ENCODE measurements at places on chromosomes 13 and 19.

- peak; percentile 50 for DNase-seq
Measured at GRCh38 chr19:1019980-1020867, 699 bp downstream of the TMEM259 start.

- peak; percentile 30 for DNase-seq
Measured at GRCh38 chr19:56155124-56155687, 14.1 kb downstream of the ZNF444 start.

- no peak for DNase-seq
Measured at GRCh38 chr13:40679480-40679985, 13.1 kb upstream of the FOXO1 start.

DNA sequence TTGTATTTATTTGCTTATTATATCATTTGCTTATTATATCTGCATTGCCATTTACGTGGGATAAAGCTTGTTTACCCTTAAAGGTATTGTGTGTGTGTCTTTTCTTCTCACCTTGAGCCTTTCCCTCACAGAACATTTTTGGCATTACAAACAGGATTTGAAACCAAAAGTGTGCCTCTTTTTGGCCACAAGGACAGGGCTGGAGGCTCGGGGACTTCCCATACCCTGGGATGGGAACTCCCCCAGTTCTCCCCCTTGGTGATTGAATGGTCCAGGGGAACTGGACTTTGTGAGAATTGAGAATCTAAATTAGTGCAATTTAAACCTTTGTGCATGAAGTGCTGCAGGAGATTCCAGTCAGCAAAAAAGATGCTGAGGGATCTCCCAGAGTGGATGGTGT, 2.4 kb upstream of the ZNF506 start:
- DNase-seq = no peak

- no peak for DNase-seq
Measured at GRCh38 chr13:43085545-43085944, 62.2 kb downstream of the DNAJC15 start.

DNA sequence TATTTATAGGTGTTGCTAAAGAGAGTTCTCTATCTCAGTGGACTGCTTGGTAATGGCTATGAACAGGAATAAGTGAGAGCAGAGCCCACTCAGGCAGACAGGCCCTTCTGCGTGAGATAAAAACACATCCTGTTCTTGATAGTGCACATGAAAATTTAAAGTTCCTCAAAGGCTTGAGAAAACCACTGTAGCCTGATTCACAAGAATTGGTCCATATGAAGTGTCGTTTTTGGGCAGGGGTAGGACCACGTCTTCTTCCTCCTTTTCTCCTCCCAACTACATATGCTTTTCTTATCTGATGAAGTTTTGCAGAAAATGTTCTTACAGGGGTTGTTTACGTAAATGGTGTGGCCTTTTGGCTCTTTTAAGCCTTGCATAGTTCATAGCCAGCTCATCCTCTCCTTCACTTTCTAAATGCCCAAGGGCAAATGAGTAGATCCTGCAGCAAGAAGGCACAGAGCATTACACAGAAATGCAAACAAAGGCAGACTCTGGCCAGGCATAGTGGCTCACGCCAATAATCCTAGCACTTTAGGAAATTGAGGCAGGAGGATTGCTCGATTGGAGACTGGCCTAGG, 53.8 kb downstream of the RNF6 start:
- no peak for DNase-seq

DNA sequence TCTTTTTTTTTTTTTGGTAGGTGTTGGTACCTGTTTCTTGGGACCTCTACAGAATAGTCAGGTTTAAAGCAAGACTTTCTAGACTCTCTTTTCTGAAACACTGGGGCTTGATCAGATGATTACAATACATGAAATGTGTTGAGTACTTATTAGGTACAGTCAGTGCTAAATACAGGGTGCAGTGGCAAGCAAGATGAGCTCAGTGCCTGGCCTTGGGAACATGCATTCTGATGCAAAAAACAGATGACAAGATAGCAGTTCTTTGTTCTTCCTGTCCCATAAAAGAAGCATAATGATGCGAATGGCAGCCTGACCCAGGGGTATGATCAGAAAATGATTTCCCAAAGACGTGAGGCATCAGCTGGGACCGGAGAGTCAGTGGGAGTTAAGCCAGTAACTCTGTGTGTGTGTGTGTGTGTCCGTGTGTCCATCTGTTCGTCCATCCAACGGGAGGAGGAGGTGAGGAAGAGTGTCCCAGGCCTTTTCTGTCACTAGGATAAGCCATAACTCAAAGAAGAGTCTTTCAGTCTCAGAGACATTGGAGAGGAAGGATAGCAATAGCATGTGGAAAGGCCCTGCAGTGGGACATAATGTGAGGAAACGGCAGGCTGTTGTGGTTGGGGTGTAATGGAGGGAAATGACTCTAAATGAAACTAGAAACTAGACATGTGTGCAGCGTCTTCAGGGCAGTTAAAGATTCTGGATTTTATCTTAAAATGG, 32.2 kb downstream of the SLAIN1 start:
- DNase-seq = no peak

DNA sequence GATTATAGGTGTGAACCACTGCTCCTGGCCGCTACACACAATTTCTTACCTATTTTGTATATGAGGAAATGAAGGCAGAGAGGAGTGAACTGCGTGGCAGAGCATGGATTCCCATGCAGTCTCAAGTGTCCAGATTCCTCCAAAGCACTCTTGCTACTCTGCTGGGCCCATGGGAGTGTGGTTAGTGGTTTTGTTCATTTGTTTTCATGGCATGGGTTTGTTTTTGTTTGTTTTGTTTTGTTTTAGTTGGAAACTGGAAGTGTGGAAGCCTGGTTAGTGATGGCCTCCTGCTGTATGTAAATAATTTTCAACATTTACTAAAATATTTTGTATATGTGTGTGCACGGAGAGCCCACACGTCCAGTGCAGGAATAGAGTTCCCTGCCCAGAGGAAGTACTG, 61.3 kb upstream of the LRCH1 start:
- DNase-seq = no peak

GRCh38 chr13:57352114-57352513, 185.1 kb downstream of the PRR20E start:
- no peak for DNase-seq

DNA sequence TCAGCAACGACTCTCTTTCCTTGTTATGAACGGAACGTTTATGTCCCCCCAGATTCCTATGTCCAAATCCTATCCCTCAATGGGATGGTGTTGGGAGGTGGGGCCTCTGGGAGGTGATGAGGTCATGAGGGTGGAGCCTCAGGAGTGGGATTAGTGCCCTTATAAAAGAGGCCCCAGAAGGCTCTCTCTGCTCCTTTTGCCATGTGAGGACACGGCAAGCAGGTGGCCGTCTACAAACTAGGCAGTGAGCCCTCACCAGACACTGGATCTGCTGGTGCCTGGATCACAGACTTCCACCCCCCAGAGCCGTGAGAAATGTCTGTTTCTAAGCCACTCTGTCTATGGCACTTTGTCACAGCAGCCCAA, 53.2 kb downstream of the EPS15L1 start:
- no peak for DNase-seq

DNA sequence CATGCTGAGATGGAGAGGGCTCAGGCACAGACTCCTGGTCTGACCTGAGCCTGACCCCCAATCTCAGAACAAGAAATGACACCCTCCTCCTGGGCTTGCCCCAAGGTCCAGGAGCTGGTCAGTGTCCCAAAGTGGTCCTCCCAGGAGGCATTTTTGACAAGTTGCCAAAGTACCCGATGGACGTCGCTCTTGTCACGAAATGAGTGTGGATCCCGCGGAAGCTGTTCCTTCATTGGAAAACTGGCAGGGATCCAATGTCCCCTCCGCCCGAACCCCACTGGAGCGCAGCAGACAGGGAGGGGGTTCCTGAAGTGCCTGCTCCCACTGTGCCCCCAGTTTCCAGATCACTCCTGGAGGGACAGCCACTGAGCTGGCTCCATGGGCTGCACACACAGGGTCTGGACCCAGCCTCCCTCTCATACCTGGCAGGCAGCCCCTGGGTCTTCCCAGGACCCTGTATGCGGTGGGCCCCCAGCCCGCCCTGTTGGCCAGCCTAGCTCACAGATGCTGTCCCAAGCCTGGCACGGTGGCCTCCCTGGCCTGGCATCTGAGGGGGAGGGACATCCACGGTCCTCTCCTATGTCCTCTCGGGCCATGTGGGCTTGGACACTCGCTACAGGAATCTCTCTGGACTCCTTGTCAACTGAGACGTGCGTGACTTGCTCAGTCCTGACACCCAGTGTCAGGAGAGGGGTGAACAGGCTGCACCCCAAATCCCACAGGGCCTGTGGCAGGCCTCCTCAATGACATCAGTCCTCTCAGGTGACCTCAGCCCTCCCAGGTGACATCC, 12.8 kb upstream of the ZNF14 start:
- DNase-seq = no peak

- DNase-seq = no peak
Measured at GRCh38 chr13:63542770-63543169, 2127.1 kb upstream of the PCDH20 start.

GRCh38 chr19:4768934-4769777, 22.4 kb upstream of the FEM1A start:
- peak; percentile 98 for DNase-seq

- DNase-seq = no peak
Measured at GRCh38 chr13:70490320-70490935, 382.2 kb upstream of the KLHL1 start.

DNA sequence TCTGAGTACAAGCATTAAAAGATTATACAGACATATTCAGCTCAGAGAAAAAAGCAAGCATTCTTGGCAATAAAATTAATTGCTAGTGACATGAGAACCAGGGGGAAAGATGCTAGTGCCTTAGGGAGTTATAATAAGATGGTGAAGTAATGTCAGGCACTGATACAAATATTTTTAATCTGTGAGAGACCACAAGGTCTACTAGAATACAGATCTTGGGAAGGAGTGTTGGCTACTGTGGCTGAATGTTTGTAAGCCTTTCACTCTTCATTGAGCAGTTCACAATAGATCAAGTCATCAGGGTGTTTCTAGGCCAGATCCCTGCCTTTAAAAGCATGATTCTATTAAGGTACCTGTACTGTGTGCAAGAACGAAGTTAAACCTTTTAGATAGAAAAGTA, 16.4 kb downstream of the FREM2 start:
- no peak for DNase-seq

- DNase-seq = no peak
Measured at GRCh38 chr13:57673197-57673596, 41.7 kb downstream of the PCDH17 start.

DNA sequence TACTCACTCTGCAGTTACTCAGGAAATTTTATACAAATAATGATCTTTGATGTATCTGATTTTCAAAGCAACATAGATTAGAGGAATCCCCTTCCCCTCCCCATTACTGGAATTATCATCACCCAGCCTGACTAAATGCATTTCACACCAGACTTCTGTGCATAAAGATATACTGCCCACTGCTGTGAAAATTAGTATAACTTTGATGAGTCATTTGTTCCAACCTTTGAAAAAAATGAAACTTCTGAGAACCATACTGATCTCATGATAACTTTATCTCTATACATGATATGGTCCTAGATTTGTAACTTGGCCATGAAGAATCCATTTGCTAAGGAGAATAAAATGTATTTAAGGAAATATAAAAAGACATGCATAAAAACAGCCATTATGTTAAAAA, 63.9 kb downstream of the GPC6 start:
- DNase-seq = no peak

GRCh38 chr13:21287331-21287907, 111.0 kb downstream of the MRPL57 start:
- no peak for DNase-seq

DNA sequence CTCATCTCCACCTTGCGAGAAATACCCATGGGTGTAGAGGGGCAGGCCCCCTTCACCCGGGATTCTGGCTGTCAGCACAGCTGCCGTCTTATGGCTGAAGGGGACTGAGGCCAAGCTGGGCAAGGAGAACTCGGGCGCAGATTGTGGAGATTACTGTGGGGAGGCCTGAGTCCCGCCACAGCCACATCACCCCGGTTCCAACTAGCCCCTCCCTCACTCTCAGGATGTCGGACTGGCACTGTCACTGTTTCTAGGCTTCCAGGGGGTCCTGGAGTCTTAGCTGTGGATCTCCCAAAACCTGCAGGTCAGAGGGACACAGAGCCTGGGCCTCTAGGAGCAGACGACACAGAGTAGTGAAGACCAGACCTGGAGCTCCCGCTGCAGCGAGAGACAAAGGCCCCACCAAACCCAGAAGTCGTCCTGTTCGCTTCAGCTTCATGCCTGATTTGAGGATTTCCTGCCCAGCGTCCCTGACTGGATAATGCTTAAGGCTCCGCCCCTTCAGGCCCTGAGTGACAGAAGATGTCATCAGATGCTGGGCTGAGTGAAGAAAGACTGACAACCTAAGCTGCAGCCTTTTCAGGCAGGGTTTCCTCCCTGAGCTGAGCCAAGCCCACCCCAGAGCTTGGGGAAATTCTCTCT, 55.8 kb downstream of the ZNF93 start:
- no peak for DNase-seq

DNA sequence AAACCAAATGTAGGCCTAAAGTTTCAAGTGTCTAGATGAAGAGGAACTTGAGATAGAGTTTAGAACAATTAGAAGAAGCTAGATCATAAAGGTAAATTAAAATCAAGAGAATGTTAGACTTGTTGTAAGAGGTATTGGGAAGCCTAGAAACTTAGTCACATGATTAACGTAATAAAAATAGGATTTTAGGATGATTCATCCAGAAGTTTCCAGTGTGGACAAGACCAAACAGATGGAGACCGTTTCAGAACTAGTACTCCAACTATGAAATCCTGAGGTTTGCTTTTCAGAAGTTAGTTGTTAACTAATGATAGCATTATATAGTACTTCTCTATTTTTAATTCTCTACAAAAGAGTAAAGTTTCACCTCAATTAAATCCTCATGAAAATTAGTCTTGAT, 104.9 kb downstream of the MZT1 start:
- no peak for DNase-seq

DNA sequence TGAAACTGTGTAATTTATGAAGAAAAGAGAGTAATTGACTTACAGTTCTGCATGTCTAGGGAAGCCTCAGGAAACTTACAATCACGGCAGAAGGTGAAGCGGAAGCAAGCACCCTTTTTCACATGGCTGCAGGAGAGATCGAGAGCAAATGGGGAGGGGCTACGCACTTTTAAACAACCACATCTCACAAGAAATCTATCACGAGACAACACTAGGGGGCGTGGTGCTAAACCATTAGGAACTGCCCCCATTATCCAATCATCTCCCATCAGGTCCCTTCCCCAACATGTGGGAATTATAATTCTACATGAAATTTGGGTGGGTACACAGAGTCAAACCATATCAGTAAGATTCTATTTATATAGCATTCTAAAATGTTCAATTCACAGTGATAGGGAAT, 114.8 kb upstream of the TRPC4 start:
- no peak for DNase-seq

DNA sequence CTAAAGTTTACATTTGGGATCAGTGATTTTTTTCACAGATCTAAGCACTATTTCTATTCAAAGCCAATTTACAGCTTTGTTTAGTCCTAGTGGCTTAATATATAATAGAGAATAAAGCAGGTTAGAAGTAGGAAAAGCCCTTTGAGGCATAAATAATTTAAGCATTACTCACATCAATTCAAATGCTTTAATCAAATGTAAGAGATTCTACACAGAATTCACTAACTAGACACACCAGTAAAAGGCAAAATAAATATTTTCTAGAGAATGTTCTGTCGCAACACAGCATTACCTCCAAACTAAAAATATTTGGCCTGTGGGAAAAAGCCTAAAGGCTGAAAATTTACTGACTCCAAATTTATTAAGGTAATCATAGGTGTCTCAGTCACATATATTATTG, 31.3 kb downstream of the KCTD12 start:
- no peak for DNase-seq

Data from nephron progenitor cell (in vitro differentiated cells).